Activated naive CD8-positive, alpha-beta T cell treated with anti-CD3 and anti-CD28 coated beads for 36 hours (primary cell): ENCODE measurements at places on chromosomes 5 and 9.

DNA sequence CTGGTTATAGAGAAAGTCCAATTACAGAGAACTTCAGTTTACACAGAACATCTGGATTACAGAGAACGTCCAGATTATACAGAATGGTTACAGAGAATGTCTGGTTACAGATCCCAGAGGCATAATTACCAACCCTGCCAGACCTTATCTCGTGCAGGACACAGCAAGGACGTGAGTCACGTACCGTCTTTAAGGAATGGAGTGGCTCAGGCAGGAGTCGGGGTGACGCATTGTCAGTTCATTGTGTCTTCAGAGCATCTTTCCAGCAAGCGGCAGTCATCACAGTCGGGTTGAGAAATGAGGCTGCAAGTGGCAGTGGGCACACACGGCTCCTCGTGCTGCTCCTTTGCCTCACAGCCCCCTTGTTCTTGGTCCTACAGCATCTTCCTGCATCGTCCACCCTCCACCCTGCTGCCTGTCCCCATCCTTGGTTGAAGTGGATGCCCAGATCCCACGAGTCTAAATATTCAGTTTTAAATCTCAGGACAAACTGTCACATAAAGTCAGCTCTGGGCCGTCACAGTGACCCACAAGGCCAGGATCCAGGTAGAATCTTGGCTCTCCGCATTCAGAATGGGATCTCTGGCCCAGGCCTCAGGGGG is 30.0 kb upstream of the SLC6A19 start:
- no peak for DNase-seq

- no peak for DNase-seq
Measured at GRCh38 chr5:56048124-56048523, 53.4 kb upstream of the IL6ST start.

DNA sequence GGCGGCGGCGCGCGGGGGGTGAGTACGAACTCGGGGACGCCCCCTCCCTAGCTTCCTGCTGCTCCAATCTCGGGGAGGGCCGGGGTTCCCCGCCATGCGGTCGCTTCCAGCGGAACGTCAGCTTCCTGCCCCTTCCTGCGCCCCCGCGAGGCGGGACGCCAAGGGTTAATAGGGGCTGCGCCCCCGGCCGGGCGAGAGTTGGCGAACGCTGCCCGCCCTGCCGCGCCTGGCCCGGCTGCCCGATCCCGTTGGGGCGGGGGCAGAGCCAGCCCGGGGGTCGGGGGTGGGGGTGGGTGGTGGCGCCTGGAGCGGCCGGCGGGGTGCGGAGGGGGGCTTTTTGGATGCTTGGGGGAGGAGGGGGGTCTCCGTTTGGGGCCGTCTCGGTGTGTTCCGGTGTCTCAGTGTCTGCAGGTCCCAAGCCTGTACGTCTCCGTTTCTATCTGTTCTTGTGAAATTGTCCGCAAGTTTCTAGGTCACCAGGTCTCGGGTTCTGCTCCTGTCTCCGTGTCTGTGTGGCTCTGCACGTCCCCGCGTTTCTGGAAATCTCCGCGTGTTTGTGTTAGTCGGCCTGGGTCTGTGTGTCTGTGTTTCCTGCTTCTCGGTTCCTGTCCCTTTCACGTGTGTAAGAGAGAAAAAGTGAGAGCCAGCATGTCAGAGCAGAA is 789 bp downstream of the COL27A1 start:
- peak; percentile 45 for DNase-seq

- no peak for DNase-seq
Measured at GRCh38 chr9:121779381-121780117, 128.1 kb downstream of the DAB2IP start.

DNA sequence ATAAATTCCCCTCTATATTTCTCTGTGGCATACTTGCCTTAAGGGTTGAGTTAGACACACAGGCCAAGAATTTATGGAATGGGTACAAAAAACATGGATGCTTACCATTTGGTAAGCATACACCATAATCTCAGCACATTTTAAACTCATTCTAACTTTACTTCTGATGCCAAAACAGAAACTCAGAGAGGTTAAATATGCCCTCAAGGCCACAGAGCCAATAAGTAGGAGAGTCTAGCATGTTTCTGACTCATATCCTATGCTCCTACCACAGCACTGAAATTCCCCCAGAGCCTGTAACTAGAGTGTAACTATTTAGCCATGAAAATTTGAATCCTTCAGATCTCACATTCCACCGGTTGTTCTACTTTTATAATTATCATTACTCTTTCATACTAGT is 559.7 kb downstream of the ACTL7B start:
- DNase-seq, result no peak

GRCh38 chr5:170576602-170577535 is 73.0 kb downstream of the KCNIP1 start:
- no peak for DNase-seq

GRCh38 chr9:126307322-126308061 is 19.1 kb upstream of the MVB12B start:
- no peak for DNase-seq
